ENCODE measurements at places on chromosomes 4 and X. TPM values are rescaled to one million over a fixed set of nuclear protein-coding genes. Genes with fewer than 3 reads are reported as not detected.

The PRRG1 gene
- 13.3 TPM for total RNA-seq

The ATP2B3 gene
- total RNA-seq: not detected

The CT45A3 gene
- total RNA-seq: not detected

The FSTL5 gene
- total RNA-seq: not detected

The NDST3 gene
- 0.71 TPM for total RNA-seq

The PCDH18 gene
- 1.2 TPM for total RNA-seq

Data from kidney epithelial cell (primary cell).